ENCODE measurements at places on chromosomes 7 and 10.

DNA sequence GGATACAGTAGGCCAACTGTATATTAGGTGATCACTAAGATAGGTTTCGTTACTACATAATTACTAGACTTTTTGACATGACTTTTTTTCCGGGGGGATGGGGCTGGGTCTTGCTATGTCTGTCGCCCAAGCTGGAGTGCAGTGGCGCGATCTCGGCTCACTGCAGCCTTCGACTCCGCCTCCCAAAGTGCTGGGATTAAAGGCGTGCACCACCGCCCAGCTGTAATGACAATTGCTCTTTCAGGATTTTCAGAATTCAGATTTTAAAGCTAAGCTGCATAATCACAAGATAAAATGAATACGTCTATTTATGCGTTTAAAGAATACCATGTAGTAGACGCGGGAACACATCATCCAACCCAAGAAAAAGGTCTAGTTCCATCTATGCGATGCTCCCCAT, 982 bp downstream of the IDI1 start:
- DNase-seq = no peak

DNA sequence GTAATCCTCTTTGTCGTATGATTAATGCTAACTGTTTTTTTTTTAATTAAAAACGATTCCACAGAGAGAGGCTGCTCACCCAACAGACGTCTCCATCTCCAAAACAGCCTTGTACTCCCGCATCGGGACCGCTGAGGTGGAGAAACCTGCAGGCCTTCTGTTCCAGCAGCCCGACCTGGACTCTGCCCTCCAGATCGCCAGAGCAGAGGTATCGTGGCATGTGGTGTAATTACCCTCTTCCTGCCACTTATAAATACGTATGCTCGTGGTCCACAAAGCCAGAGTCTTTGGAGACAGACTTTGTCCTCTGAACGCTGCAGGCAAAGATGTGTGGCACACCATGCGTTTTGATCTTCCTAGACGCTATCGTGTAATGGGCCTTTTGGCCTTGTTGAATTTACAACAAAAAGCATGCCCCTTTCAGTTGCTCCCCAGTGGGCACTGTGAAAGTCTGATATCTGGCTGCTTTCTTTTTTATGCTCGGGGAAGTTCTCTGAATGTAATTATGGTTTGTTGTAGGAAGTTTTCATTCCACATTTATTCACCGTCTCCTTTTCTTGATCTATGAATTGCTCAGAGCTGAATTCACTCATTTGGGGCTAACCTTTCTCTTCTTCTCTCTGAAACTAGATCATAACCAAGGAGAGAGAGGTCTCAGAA, 33.6 kb upstream of the BTBD16 start:
- DNase-seq = no peak

GRCh38 chr7:157097056-157097329, 41.7 kb upstream of the UBE3C start:
- no peak for DNase-seq

DNA sequence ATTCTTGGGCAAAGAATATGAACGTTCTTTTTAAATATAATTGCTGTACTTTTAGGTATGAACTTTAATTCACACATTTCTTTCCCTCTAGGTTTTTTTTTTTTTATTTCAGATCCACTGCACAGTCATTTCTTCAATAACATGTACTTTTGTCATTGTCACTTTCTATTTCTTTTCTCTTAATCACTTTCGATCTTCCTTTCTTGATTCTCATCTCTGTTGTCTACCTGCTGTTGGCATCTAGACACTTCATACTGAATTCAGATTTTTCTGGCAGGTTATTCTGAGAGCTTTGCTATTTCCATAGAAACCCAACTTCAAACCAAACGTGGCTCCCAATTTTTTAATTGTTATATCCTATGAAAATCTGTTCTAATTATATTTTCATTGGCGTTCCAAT, 211.7 kb upstream of the KLF6 start:
- DNase-seq = no peak

DNA sequence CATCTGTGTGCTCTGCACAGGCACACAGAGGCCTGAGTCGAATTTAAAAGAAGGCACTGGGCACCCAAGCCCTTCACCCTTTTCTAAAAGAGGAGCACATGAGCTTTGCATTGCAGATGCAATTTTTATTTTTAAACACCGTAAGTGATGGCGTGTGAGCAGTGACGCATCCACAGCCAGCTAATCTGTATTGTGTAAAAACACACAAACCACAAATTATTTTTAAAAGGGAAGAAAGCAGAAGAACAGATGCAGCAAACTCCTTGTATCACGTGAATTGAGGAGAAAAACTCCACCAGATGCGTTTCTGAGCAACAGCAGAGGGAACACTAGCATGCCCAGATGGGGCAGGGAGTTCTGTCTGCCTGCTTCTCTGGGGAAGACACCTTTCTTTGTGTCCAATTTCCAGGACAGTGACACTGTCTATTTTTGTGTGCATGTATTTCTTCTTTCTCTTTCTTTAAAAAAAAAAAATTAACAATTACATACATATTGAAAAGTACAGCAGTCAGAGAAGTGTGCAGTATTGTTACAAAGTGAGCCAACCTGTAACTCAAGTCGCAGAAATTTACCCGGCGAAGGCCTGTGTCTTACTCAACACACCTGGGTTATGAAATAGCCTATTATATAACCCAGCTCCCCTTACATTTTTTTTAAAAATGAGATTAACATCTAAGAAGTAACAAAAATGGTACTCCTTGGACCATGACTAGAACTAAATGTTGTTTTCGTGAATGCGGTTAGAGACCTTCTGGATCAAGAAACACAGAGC, 39.2 kb downstream of the EEPD1 start:
- peak; percentile 44 for DNase-seq

GRCh38 chr7:87413951-87414793, 61.3 kb downstream of the ABCB4 start:
- peak; percentile 69 for DNase-seq

GRCh38 chr10:124568339-124568738, 106.7 kb downstream of the LHPP start:
- DNase-seq = no peak

Measured in fibroblast of the aortic adventitia (primary cell).